Peyer's patch (tissue), 4 donors: ENCODE measurements at places on chromosomes 3 and 15.

DNA sequence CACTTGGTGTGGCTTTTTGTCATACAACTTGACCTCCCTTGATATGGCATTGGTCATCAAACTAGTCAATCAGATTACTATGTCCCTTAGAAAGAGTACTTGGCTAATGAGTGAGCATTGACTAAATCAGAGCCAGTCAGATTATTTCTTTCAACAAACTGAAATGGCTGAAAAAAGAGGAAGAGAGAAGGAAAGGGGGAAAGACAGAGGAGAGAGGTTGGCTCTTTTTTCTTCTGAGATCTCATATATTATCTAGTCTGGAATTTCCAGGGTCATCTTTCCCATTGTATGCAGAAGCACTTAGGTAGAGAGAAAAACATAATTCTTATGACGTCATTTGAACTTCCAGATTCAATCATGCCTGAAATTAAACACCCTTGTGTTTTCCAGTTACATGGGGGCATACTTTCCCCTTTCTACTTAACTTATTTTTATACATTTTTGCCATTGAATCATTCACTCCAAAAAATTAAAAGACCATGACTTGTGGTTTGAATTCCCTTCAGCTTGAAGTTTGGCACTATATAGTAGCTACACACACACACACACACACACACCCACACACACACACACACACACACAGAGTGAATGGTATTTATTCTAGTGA, 387.8 kb downstream of the LSAMP start:
- H3K36me3 ChIP-seq: no peaks in the 10 kb centered on the region
- H3K27ac ChIP-seq: no peak overlapping the region
- no peak for DNase-seq
- no peaks in the 10 kb centered on the region for H3K27me3 ChIP-seq

- H3K27me3 ChIP-seq: no peaks in the 10 kb centered on the region
- H3K36me3 ChIP-seq: no peaks in the 10 kb centered on the region
- H3K27ac ChIP-seq: peak overlapping the region; percentile 70
- peak; percentile 73 for DNase-seq
- H3K4me1 ChIP-seq: no peaks in the 10 kb centered on the region
- H3K4me3 ChIP-seq: no peak overlapping the region
Observed at GRCh38 chr15:51907136-51907862, 64.3 kb downstream of the LEO1 start.

- H3K27me3 ChIP-seq: no peaks in the 10 kb centered on the region
- no peak overlapping the region for H3K27ac ChIP-seq
- no peak for DNase-seq
- no peaks in the 10 kb centered on the region for H3K36me3 ChIP-seq
- no peaks in the 10 kb centered on the region for H3K4me1 ChIP-seq
Observed at GRCh38 chr3:187104933-187105332, 34.4 kb downstream of the RPL39L start.

GRCh38 chr15:68057034-68057433, 2.9 kb downstream of the PIAS1 start:
- no peaks in the 10 kb centered on the region for H3K27me3 ChIP-seq
- no peak for DNase-seq
- H3K36me3 ChIP-seq: no peaks in the 10 kb centered on the region
- H3K4me3 ChIP-seq: no peak overlapping the region

DNA sequence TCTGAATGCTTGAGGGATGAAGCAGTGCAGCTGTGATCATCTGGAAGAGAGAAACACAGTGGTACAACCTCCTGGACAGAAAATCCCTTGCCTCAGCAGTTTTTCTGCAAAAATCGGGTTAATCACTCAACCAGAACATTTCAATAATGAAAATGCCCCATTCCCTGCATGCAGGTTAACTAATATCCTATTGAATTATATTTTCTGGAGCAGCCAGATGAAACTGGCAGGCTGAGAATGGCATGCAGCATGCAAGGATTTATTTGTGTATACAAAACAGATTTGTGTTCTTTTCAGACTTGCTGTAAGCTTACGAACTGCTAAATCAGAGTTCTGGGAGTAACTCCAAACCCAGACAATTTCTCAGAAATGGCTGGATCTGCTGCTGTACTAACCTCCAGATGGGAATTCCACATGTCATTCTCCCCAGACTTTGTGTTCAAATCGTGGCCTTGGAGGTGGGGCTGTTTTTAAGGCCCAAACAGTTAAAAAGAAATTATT, 39.1 kb downstream of the SLC9A9 start:
- no peaks in the 10 kb centered on the region for H3K27me3 ChIP-seq
- DNase-seq: no peak
- H3K36me3 ChIP-seq: no peaks in the 10 kb centered on the region
- H3K4me3 ChIP-seq: no peak overlapping the region

- H3K36me3 ChIP-seq: no peaks in the 10 kb centered on the region
- no peaks in the 10 kb centered on the region for H3K27me3 ChIP-seq
- no peaks in the 10 kb centered on the region for H3K4me1 ChIP-seq
- H3K4me3 ChIP-seq: no peak overlapping the region
- no peak overlapping the region for H3K27ac ChIP-seq
- DNase-seq: no peak
Observed at GRCh38 chr3:178343433-178344038, 192.7 kb upstream of the KCNMB2 start.

DNA sequence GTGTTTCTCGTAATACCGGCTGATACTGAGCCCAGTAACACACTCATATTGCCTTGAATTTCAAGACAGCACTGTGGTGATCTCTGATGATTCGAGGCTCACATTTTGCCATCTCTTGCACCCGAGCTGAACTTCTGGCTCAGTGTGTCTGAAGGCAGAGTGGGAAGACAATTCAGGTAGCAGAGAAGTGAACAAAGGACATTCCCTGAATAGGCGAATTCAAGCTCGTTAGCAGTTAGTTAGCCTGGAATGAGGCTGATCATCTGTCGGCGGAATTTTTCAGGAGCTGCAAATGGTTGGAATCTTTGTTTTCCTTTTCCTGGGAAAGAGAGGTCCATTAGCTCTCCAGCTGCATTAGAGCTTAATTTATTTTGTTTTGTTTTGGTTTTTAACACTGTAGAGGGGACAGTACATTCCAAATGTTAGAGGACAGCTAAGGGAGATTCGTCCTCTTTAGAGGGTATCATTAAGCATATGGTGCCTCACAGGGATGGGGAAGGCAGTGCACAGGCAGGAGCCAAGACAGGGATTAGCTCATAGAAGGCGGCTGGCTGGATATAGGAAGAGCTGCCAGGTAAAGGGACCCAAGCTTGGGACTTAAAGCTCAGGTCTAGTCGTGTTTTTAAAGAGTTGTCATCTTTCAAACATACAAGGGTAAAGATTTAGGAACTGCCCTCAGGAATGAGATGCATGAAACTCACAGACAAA, 119.7 kb upstream of the DLG1 start:
- H3K4me3 ChIP-seq: no peak overlapping the region
- no peak overlapping the region for H3K27ac ChIP-seq
- no peak for DNase-seq

- no peak for DNase-seq
- no peaks in the 10 kb centered on the region for H3K27me3 ChIP-seq
- H3K27ac ChIP-seq: no peak overlapping the region
Observed at GRCh38 chr15:75407083-75407482, 38.7 kb upstream of the MAN2C1 start.

DNA sequence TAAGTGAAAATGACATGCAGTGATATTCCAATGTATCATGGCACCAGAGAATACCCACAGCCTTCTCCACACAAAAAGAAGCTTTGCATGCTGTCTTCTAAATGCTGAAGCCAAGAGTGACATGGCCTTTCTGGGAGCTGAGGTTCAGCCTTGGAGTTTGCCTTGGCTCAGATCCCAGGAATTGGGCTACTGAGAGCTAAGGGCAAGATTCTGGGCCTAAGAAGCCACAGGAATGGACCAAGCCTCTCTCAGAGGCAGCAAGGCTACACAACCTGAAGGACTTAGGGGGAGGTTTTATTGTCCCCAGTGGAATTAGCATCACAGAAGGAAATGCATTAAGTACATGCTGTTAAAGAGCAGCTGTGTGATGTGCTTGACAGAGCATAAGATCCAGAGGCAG, 1078.5 kb downstream of the TUSC7 start:
- no peak overlapping the region for H3K4me3 ChIP-seq
- no peak for DNase-seq
- H3K36me3 ChIP-seq: no peaks in the 10 kb centered on the region
- H3K27me3 ChIP-seq: no peaks in the 10 kb centered on the region

DNA sequence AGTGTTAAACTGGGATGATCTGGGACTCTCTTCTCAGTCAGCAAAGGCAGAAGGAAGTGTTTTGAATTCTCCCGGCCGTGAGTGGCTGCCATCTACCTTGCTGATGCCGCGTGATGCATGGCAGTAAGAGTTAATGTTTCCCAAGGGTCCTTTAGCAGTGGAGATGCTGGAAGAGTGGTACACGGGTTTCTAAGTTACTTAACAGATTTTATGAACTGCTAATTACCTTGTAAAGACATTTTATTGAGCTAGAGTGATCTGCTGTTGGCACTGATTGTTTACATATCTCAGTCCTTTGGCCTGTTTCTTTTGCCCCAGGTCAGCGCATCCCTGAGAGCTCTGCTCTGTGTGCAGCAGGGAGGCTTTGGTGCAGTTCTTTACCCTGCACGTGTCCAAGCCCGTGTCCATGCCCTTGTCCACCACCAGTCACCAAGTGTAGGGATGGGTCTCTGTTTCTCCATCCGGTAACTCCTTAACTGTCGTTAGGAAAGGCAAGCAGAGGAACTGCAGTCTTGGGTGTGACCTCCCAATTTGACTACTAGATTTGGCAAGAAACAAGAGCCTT, 172.3 kb downstream of the SLCO3A1 start:
- no peaks in the 10 kb centered on the region for H3K36me3 ChIP-seq
- H3K27ac ChIP-seq: no peak overlapping the region
- no peak overlapping the region for H3K4me3 ChIP-seq
- no peaks in the 10 kb centered on the region for H3K4me1 ChIP-seq
- no peak for DNase-seq
- no peaks in the 10 kb centered on the region for H3K27me3 ChIP-seq

DNA sequence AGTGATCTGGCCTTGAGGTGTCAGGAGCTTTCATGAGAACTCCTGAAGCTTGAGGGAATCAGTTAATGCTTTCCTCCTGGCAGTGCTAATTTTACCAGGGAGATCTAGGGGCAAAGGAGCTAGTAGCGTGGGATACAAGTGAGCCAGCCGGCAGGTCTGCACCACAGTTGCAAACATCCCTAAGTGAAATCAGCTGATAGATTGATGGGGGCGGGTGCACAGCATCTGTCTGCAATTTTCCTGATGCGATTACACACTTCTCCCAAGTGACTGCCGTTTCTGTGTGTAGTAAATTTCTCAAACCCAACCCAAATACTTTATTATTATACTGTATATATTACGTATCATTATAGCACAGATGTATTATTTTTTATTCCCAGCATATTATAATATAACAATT, 304.5 kb downstream of the AGBL1 start:
- H3K27ac ChIP-seq: no peak overlapping the region
- no peak overlapping the region for H3K4me3 ChIP-seq
- H3K36me3 ChIP-seq: no peaks in the 10 kb centered on the region
- DNase-seq: no peak
- no peaks in the 10 kb centered on the region for H3K27me3 ChIP-seq
